K562 (cell line): ENCODE measurements at places on chromosomes 13 and 19.
A peak's percentile ranks its signal among the peaks of the same experiment; 100 is the strongest.

- H3K4me1 ChIP-seq: no peaks in the 10 kb centered on the region
- H3K27ac ChIP-seq: no peak overlapping the region
- no peak for DNase-seq
- H3K4me3 ChIP-seq: no peak overlapping the region
Measured at GRCh38 chr19:42030645-42031440, 36.8 kb upstream of the ATP1A3 start.

GRCh38 chr19:48632692-48633147 lies 4.5 kb downstream of the DBP start:
- H3K4me3 ChIP-seq: no peak overlapping the region
- DNase-seq: peak; percentile 71
- peaks cover 2% of the 10 kb centered on the region; the same call in 1 of the 3 replicates for H3K36me3 ChIP-seq
- no peaks in the 10 kb centered on the region for H3K27me3 ChIP-seq

DNA sequence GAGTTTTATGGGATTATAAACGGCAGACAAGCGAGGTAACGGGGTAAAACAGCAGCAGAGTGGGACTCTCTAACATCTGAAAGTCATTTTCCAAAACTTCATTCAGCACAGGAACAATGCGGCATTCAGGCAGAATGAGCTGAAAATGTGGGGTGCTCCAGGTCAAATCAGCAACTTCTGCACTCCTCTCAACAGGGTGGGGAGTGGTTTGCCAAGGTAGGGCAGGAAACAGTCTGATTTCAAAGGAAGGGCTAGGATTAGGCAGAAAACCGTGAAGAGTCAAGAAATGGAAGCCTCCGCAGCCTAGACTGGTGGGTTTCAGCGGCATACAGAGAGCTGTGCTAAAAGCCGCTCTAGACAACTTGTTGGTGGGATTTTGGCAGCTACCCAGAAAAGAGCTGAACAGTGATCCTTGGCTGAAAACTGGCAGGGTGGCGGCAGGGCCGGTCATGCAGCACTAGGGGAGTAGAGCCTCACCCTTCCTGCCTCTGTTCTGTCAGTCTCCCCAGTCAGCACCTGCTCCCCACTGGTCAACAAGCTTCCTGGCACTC lies 154.2 kb upstream of the KLF12 start:
- H3K4me3 ChIP-seq: no peak overlapping the region
- no peaks in the 10 kb centered on the region for H3K4me1 ChIP-seq
- H3K27ac ChIP-seq: no peak overlapping the region
- no peaks in the 10 kb centered on the region for H3K27me3 ChIP-seq
- DNase-seq: no peak

GRCh38 chr13:100528820-100529219 lies 59.8 kb downstream of the GGACT start:
- H3K4me1 ChIP-seq: no peaks in the 10 kb centered on the region
- no peak overlapping the region for H3K27ac ChIP-seq
- H3K36me3 ChIP-seq: no peaks in the 10 kb centered on the region
- no peak for DNase-seq
- H3K4me3 ChIP-seq: no peak overlapping the region

DNA sequence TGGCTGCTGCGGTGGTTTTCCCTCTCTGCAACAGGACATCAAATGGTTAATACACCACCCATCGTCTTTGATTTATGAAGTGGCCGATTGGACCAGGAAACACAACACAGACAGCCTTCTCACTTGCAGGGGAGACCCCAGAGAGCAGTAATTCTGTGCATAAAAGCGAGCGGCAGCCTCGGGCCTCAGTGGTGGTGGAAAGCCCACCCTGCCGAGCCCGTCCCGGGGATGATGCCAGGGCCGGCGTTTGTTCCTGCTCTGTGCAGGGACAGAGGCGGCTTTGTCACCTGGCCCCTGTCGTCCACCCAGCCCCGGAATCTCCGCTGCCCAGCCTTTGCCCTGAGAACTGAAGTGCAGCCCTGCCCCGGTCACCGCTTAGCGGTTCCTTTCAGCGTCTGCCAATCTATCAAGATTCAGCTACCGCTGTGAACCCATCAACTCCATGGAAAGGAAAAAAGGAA lies 184.4 kb downstream of the TSHZ3 start:
- H3K4me1 ChIP-seq: no peaks in the 10 kb centered on the region
- peaks cover 11% of the 10 kb centered on the region; the same call in 1 of the 2 replicates for H3K27me3 ChIP-seq
- H3K36me3 ChIP-seq: no peaks in the 10 kb centered on the region
- no peak overlapping the region for H3K27ac ChIP-seq
- H3K4me3 ChIP-seq: no peak overlapping the region
- no peak for DNase-seq

DNA sequence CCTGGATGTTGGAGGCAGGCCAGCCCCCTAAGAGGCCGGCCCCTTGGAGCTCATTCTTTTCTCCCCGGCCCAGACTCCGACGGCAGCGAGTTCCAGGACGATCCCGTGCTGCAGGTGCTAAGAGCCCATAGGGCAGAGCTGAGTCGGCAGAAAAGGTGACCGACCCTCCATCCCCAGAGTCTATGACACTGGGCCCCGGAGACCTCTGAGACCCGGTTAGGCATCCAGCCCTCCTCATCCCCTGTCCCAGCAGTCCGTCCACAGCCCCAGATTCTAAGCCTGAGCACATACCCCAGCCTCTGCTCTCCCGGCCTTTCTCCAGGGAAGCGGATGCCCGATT lies 7.3 kb upstream of the ARHGAP33 start:
- H3K4me3 ChIP-seq: no peak overlapping the region
- H3K27ac ChIP-seq: no peak overlapping the region
- DNase-seq: no peak
- peaks cover 19% of the 10 kb centered on the region for H3K4me1 ChIP-seq
- peaks cover 35% of the 10 kb centered on the region; the same call in 1 of the 3 replicates for H3K36me3 ChIP-seq
